ENCODE measurements at places on chromosomes 4 and X.

DNA sequence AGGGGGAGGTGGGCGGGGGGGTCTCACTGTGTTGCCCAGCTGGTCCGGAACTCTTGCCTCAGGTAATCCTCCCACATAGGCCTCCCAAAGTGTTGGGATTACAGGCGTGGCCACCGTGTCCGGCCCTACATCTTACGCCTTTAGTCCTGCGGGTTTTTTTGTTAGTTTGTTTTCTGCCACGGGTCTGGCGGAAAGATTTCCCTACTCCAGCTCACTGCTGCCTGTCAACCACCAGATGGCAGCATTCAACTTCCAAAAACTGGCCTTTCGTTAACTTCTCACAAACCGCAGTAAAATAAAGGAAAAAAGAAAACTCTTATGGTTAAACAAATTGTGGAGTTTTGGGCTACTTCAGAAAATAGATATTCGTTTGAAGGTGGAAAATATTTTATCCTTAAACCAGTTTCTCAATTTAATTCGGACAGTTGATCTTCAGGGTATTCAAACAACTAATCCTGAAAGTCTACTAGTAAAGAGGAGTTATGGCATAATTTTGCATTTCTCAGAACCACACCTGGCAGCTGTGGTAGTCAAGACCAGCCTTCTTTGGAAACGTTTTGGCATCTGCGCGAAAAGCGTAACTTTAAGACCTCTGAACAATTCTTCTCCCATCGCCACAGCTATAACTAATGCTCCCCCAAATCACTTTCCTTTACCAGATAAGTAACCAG lies 41.1 kb downstream of the LUZP4 start:
- DNase-seq = peak; percentile 69

GRCh38 chr4:123348946-123349345 lies 47.6 kb upstream of the SPRY1 start:
- no peak for DNase-seq

GRCh38 chr4:165368114-165368513 lies 10.7 kb upstream of the CPE start:
- DNase-seq = peak; percentile 6

DNA sequence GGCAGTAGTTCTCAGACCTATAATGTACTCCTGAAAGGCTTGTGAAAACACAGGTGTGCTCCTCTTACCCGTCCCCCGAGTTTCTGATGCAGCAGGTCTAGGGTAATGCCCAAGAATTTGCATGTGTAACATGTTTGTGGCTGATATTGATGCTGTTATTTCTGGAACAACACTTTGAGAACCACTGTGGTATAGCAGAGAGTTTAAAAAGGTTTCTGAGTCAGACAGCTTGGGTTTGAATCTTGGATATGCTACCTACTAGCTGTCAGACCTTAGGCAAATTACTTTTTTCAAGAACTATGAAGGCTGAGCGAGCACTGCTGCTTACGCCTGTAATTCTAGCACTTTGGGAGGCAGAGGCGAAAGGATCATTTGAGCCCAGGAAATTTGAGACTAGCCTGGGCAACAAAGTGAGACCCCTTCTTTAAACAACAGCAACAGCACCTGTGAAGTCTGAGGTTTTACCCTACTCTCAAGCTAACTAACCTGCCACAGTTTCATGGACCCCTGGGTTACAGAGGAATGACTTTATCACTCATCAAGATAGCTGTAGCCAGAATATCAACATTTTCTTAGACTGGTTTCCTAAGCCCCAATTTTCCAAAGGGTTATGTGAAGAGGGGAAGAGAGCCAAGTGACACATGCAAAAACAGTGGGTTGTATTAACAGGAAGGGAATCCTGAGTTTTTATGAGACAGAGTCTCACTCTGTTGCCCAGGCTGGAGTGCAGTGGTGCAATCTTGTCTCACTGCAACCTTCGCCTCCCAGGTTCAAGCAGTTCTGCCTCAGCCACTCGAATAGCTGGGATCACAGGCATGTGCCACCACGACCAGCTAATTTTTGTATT lies 5.1 kb downstream of the AFF1 start:
- no peak for DNase-seq

DNA sequence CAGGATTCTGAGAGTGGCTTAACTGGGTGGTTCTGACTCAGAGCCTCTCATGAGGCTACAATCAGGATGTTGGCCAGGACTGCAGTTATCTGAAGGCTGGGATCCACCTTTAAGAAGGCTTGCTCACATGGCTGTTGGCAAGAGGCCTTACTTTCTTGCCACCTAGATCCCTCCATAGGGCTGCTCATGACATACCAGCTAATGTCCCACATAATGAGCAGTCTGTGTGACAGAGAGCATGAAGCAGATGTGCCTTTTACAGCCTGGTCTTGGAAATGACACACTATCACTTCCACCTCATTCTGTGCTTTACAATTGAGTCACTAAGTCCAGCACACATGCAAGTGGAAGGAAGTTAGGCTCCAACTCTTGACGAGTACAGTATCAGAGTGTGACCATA lies 4.3 kb upstream of the RBM3 start:
- DNase-seq = no peak

DNA sequence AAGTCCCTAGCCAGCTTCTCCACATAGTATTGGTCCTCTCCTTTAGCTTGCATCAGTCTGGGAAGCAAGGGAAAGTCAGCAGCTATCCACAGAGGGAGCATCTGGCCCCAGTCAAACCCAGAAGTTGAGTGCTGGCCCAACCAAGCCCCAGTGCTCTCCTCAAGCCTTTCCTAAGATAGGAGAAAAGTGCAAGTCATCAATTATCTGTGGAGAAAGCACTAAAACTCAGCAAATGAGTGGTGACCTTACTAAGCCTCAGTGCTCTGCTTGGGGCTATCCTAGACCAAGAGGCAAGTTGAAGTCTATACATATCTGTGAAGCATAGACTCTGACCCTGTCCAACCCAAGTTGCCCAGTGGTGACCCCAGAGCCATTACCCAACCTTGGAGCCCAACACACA lies 28.5 kb upstream of the MAGEE1 start:
- no peak for DNase-seq

DNA sequence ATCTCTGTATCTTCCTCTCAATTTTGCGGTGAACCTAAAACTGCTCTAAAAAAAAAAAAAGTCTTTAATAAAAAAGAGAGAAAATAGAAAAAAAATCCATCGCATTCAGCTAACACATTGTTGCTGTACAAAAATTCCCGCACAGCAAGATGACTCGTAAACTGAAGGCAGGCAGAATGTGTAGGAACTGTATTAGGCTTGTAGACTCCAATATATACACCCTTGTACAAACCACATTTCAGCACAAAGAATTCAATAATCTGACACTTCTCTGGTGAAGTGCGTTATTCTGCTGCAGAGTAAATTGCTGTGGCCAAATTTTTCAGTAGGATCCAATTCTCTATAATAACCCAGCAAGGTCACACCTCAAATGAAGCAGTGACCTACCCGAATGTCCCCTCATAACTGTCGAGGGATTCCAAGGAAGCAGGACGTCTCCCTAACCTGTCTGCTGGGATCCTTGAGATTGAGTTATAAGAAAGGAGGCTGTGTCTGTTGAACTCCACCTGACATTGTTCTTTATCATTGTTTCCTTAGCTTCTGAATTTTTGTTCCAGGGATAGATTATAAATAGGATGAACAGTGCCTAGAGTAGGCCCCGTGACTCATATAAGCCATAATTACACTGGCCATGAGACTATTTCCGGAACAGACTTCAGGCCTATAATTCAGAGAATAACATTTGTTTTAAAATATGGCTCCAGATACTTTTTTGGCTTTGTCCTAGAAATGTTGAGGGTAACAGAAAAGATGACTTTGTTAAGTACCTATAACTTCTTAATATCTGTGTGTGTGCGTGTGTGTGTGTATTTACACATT lies 348.3 kb downstream of the PCDH7 start:
- DNase-seq = no peak

GRCh38 chr4:76696109-76696508 lies 201.8 kb downstream of the SOWAHB start:
- peak; percentile 21 for DNase-seq

GRCh38 chr4:129230846-129231245 lies 134.9 kb downstream of the C4orf33 start:
- no peak for DNase-seq

DNA sequence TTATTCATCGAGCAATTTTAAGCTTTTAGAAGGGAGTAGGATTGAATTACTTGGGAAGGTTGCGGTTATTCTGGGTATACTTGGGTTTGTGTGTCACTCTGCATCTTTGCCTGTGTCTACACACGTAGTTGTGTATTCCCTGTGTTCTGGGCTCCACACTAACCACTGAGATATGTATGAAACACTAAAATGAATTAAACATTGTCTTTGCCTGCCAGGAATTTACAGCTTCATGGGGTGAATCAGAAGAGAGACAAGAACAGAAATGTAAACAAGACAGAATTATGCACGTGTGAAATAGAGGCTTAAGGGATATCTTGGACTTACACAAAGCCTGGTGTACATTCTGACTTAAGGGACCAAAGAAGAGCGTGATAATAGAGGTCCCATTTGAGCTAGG lies 228.5 kb downstream of the AFF2 start:
- DNase-seq = no peak

DNA sequence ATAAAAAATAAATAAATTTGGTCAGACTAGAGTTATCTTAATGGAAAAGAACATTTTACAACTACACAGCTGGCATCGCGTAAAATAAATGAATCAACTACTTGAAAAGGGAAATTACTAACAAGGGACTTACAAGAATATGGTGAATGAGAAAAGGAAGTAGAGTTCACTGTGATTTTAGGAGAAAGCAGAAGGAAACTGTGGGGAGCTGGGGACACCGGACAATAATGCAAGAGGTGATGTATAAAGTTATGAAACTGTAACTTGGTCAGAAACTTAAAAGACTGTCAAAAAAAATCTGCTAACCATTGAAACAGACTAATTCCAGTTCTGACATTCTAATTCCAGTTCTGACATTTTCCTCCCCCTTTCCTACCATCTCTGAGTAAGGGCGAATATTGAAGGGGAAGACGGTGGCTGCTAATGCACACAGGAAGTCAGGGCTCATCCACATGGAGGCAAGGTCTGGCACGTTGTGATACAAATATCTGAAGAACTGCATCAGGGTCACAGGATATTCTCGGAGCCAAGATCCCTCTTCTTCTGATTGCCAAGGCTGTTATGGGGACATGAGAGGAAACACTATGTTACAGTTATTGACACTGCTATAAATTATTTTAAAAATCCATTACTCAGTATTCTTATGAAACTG lies 170.5 kb downstream of the CDS1 start:
- no peak for DNase-seq

- DNase-seq = no peak
Observed at GRCh38 chr4:100889898-100890297, 372.1 kb upstream of the EMCN start.

DNA sequence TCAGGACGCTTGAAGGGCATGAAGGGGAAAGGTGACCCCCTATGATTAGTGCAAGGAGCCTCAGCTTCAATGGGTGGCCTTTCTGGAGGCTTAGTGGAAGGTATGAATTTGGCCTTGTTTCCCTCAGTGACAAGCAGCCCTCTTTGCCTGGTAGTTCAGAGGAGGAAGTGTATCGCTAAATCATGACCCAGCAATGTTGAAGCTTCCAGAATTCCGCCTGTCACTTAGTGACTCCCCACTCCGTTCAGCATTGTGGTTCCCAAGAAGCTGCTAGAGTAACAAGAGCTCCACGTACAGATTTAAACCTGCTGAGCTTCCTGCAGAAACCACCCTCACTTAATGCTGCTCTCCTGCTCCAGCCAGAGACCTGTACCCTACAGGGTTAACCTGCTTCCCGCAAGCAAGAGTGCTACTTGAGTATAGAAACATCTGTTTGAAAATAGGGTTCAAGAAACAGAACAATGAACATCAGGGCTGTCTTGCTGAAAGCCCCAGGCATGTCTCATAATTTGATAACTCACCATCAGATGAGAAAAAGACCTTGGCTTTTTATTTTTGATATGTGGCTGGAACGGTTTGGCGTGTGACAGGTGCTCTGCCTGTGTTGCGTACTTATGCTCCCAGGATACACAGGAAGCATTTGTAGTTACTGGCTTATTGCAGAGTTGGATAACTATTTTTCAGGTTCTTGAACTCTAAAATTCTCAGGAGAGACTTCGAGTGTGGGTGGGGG lies 105.2 kb downstream of the UCHL1 start:
- DNase-seq = peak; percentile 59
